ENCODE measurements at places on chromosomes 6 and 20.

GRCh38 chr20:23666189-23666588 lies 22.6 kb downstream of the CST4 start:
- peak; percentile 36 for DNase-seq

DNA sequence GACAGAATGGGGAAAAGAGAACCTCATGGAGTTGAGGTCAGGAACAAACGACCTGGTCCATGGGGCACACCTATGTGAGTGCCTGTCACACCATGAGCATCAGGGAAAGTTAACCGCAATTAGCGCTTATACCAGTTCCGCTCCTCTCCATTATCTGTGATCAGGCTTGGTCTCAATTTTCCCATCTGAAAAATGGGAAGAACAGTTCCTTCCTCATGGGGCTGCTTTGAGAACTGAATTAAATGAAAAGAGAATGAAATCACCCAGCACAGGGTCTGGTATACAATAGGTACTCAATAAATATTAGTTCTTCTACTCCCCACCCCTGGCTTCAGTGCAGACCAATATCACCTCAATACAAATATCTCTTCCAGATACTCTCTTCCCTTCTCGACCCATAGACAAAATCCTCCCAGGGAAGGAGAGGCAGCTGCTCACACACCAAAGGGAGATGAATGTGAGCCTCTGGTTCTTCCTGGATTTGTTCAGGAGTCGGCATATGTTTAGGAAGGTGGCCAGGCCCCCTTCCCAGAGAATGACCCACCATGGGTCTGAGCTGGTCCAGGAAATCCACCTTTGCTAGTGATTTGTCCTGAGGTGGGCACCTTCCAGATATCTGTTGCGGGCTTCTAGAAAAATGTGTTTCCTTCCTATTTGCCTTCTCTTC lies 2.4 kb upstream of the PTGIS start:
- DNase-seq: no peak

- no peak for DNase-seq
These were observed at the start of gene FOXC1 for GRCh38 chr6:1609648-1610496. Gene FOXC1 (plus strand): TSS chr6:1609915. CDS start chr6:1610446, 531 bp downstream.

- no peak for DNase-seq
These were observed 37.0 kb downstream of the STX7 start for GRCh38 chr6:132475925-132476324.
